ENCODE measurements at places on chromosomes 2 and 18. TPM values are rescaled to one million over a fixed set of nuclear protein-coding genes. Genes with fewer than 3 reads are reported as not detected.

Gene BOLL
- total RNA-seq: not detected

Gene TM4SF20
- total RNA-seq: 0.10 TPM

Gene PARD3B
- total RNA-seq: 30.6 TPM

DNA sequence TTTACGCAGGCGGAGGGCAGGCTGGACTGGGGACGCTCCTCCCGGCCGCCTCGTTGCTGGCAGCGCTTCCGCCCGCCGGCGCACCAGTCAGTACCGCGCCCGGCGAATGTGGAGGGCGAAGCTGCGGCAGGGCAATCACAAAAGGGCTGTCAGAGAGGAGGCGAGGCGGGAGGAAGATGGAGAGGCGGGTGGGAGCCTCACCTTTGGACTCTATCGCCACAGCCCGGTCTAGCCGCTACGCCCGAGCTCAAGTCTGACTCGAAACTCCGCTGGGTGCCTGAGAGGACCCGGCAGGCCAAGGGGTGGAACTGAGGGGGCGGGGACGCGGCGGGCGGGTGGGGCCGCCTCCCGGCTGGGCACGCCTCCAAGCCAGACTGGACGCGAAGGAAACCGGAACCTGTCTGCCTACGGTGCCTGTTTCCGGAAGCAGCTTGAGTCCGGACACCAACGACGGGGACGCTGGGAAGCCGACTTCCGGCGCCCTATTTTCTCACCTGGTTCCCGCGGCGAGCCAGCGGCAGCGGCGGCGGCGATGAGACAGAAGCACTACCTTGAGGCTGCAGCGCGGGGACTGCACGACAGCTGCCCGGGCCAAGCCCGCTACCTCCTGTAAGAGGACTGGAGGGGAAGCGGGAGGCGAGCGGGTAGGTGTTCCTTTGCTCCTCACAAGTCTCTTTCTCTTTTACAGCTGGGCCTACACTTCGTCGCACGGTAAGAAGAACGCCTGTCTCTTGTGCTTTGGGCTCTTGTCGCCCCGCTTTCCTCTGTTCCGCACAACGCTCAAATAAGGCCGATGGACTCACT lies at the start of gene RMP24:
Gene RMP24, plus strand, starts transcription at position 483 of the 804 bp plus-strand sequence.
- peak; percentile 99 for DNase-seq

- no peak for DNase-seq
Measured at GRCh38 chr18:49733321-49733720, 80.0 kb downstream of the ACAA2 start.

GRCh38 chr2:240244543-240244942 lies 104.1 kb upstream of the OTOS start:
- no peak for DNase-seq

DNA sequence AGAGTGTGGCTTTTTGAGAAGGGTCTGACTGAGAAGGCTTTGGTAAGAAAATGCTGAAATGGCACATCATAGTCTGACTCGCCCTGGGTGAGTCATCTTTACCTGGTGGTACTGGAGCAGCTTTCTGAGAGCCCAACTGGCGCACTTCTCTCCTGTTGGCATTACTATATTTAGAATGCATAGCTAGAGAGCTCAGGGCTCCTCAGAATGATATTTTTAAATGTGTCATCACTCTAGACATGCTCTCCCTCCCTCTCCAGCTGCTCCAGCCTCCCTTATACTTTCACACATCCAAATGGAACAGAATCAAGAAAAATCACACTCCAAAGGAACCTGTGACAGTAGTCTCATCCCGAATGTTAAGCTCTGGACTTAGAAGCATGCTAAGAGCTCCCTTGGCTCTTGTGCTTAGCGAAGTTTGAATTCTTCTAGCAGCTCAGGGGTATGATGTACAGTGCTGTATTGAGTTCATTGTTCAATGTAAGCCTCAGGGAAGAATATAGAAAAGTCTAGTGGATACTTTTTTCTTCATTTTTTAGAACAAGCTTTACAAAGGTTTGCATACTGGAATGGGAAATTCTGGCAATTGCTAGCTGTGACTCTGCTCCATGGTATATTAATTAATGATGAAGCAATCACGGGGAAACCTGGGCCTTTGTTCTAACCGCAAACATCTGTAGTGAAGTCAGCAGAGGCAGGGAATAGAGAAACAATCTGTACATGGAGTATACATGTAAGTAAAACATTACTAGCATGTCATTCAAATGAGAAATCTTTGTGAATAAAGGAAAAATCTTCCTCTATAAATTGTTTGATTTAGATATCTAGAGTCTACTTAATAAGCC lies 751.2 kb upstream of the NRXN1 start:
- DNase-seq: peak; percentile 66

GRCh38 chr2:106885329-106885728 lies 638 bp downstream of the ST6GAL2 start:
- DNase-seq: peak; percentile 90

Data from spinal cord (tissue), 10 donors.